ENCODE measurements at places on chromosomes 11 and 22.

DNA sequence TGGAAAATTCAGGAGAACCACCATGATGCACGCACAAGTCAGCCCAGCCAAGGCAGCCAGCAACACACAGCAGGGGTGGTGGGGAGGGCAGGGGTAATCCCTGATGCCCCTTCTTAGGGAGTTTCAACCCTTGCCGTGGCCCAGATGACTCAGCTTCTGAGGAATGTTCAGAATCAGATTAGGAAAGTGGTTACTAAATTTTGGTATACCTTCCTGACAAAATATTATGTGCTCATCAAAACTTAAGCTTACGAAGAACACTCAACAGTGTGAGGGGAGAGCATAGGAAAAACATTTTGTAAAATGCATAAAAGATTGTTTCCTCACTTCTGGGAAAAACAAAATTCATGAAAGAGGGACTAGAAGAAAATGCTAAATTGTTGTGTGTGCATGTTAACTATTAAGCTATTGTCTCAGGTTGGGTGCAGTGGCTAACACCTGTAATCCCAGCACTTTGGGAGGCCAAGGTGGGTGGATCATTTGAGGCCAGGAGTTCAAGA lies 32.1 kb downstream of the SERPIND1 start:
- DNase-seq: no peak

GRCh38 chr11:33804471-33804870 lies 30.2 kb upstream of the FBXO3 start:
- DNase-seq: no peak

GRCh38 chr11:44243086-44243485 lies 66.9 kb downstream of the ALX4 start:
- DNase-seq: no peak

GRCh38 chr11:75271730-75272129 lies 31.2 kb downstream of the TPBGL start:
- DNase-seq: no peak

- DNase-seq: peak; percentile 73
Observed at GRCh38 chr22:45254789-45255278, 14.1 kb upstream of the KIAA0930 start.

DNA sequence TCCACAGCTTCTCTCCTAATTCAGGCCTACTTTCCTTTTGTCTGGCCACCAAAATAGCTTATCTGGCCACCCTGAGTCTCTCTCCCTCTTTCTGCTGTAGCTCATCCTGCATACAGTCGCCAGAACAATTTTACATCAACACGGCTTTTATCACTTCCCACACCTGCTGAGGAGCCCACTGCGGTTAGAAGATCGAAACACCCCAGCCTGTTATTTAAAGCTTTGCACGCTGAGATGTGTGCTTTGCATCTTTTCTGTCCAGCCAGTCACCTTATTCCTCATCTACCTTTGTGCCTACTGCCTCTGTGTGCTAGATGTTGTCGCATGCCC lies 96.0 kb downstream of the COMMD9 start:
- DNase-seq: no peak

DNA sequence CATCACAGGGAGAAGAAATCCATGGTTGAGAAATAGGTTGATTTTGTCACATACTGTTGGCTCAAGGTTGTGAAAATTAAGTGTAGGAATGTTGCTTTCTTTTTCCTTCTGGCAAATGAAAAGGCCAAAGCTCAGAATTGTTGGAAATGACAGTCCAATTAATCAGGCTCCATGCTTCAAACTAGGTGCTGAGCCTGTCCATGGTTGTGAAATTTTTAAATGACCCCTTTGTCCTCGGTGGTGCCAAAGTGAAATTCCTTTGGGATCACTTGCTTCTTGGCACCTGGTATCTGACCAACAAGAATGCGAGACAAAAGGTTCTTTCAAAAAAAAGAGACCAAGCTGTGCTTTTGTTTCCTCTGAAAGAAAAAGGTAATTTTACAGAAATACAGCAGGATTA lies 451.9 kb downstream of the ETS1 start:
- DNase-seq: no peak

Measured in stimulated activated effector memory CD8-positive, alpha-beta T cell treated with anti-CD3 and anti-CD28 coated beads, Interleukin-12 subunit alpha, Interleukin-12 subunit beta, amount 100 ng/mL, for 72 hours (primary cell).